ENCODE measurements at places on chromosomes 2 and 18.

GRCh38 chr2:21233194-21233593 is 109.4 kb downstream of the TDRD15 start:
- DNase-seq: no peak

- no peak for DNase-seq
Observed at GRCh38 chr2:165811592-165812370, 17.7 kb upstream of the GALNT3 start.

GRCh38 chr2:186294248-186294888 is 191.7 kb upstream of the ZC3H15 start:
- no peak for DNase-seq

DNA sequence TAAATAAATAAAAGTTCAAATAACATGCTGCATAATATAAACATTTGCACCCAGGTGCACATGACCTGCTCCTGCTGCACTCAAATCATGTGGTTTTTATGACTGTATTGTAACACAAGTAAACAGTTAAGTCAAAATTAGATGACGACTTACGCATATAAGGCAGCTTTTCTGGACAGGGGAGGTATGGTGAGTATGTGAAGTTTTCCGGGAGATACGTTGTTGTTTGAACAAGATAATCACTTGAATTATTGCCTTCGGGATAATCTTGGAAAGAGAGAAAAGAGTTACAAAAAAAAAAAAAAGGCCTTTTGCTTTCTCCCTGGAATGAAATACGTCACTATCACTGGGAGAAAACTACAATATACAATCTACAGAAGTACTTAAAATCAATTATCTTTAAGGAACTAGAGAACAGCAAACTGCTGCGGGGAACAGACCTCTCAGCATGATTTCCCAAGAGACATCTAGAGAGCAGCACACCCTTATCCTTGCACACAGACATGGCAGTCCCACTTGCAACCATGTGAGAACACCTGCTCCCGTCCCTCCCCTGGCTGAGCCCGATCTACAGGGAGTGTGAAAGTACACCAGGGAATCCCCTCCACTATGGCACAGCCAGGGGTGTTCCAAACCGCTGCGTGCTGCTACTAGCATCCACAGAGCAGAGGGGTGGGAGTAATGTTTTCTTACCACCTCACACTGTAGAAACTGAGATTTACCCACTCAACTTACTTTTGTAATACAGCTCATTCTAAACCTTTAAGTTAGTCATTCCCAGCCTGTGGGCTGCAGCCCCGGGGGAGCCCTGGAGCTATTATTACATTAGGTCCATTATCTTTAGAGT is 26.3 kb downstream of the B4GALT6 start:
- DNase-seq: no peak

GRCh38 chr2:86035376-86035882 is 70.3 kb downstream of the POLR1A start:
- no peak for DNase-seq

DNA sequence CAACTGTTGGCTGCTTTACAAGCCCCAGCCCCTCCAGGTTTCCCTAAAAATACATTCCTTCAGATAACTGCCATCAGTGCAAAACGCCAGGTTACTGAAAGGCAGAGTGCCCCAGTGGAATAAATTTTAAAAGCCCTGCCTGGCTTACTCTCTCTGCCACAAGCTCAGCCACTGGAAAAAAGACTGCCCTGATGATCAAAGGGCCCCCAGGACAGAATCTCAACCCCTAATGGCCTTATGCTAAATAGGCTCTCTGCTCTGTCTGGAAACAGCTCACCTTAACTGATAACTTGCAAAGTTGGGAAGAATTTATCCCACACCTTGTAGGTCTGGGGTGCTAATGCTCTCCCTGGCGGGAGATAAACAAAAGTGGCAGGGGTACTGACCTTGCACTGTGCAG is 33.9 kb downstream of the CFAP53 start:
- DNase-seq: no peak

GRCh38 chr2:28678944-28679343 is 72.7 kb upstream of the PPP1CB start:
- DNase-seq: no peak

DNA sequence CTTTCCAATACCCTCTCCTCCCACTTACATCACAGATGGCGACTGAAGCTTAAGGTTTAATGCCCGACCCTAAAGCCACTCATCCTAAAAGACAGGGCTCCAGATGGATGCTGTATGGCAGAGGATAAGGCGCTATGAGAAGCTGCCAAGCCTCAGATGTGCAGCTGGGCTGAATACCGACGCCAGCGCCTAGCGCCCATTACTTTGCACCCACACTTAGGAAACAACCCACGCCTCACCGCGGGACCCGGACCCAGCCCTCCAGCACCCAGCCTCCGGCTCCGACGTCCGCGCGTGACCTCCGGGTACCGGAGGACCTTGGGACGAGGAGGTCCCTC is 335 bp downstream of the TRAK2 start:
- DNase-seq: no peak

DNA sequence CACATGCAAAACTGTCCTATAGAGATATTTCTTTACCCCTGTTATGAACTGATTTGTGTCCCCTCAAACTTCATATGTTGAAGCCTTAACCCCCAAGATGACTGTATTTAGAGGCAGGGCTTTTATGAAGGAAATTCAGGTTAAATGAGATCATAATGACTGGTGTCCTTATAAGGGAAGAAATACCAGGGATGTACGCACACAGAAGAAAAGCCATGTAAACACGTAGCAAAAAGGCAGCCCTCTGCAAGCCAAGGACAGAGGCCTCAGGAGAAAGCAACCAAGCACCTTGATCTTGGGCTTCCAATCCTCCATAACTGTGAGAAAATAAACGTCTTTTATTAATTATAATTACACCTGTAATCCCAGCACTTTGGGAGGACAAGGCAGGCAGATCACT is 101.3 kb upstream of the NDUFV2 start:
- no peak for DNase-seq

DNA sequence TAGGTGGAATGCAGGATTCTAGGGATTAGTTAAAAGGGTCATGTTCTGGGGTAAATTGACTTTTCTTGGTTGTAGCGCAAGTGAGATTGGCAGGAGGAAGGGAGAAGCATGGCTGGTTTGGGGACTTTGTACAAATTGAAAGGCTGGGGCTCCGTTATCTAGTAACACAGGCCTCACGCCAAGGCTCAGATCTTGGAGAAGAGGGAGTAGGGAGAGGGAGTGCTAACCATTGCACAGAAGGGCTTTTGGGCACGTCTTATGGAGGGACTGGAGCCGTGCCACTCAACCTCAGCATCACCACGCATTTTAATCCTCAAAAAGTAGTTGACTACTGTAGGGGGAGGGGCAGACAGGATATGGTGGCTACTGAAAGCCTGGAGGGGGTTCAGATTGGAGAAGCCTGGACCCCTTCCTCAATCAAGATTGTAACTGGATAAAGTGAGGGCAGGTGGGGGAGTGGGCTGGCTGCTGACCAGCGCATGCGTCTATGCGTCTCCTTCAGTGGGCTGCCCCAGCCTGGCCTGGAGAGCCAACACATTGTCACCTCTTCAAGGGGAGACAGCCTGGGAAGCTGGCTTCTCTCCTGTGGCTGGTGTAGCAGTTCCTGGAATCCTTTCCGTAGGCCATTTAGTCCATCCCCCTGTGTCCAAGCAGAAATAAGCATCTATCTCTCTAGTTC is 14.3 kb downstream of the IGFBP5 start:
- no peak for DNase-seq

GRCh38 chr2:45849491-45850283 is 198.2 kb downstream of the PRKCE start:
- no peak for DNase-seq

GRCh38 chr2:113157118-113157896 is 16.5 kb upstream of the PSD4 start:
- no peak for DNase-seq

DNA sequence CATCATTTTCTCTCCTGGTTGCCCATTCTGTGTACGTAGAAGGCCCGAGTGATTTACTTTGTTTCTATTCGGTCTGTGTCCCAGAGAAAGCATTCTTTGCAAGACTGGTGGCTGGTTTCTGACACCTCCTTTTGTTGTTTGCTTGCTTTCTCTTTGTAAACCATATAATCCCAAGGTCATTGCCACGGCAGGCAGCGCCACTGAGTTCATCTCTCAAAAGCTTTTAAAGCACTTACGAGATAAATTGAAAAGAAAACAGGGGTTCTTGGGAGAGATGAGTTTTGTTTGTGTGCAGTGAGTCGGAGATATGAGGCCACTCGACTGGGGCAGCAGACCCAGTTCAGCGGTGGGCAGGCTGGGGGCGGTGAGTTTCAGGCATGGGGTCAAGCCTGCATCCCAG is 137.6 kb downstream of the NCK2 start:
- no peak for DNase-seq
